ENCODE measurements at places on chromosomes 12 and 14.
A peak's percentile ranks its signal among the peaks of the same experiment; 100 is the strongest.

- no peak for DNase-seq
Measured at GRCh38 chr12:65941388-65941787, 117.1 kb downstream of the HMGA2 start.

DNA sequence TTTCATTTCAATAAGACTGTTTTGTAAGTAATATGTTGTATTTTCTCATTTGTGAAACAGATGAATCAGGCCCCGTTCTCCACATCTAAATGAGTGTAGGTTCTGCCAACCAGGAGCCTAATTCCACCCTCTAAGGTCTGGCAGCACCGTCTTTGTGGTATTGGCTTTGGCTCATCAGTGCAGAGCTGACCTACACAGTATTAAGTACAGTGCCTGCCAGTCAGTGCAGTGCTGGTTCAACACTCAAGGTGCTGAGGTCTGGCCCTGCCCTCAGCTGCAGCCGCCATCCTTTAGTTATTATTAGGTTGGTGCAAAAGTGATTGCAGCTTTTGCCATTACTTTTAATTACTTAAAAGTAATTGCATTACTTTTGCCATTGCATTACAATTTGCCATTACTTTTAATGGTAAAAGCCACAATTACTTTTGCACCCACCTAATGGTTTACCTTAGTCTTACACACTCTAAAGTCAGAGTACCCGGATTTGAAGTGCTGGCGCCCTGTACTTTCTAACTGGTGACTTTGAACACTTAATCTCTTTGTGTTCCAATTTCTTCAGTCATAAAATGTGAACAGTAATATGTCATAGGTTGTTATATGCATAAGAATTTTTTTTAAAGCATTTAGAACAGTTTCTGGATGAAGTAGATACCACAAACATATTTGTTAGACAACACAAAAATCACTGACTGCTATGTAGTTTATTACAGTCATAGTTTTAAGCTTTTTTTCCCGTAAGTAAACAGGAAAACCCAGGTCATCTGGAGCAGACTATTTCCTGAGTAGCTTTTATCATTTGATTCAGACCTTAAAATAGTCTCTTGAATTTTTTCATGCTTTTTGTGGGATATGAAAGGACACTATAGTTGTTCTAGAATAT, 99.5 kb downstream of the SYNE2 start:
- DNase-seq, result no peak

- DNase-seq, result peak; percentile 81
Measured at GRCh38 chr12:12891080-12891880, at the start of gene GPRC5A. TSS of gene GPRC5A (plus strand) at chr12:12891562. CDS start at chr12:12908250, 16,688 bp downstream.

- peak; percentile 36 for DNase-seq
Measured at GRCh38 chr12:120224304-120225199, 23.6 kb upstream of the RPLP0 start.

DNA sequence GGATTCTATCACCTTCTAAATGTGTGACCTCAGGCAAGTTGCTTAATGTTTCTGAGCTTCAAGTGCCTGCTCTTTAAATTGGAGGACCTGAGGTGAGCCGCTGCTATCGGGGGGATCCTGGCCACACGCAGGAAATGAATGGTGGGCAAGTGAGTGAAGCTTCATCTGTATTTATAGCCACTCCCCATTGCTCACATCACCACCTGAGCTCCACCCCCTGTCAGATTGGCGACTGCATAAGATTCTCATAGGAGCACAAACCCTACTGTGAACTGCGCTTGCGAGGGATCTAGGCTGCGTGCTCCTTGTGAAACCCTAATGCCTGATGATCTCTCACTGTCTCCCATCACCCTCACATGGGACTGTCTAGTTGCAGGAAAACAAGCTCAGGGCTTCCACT, 158.6 kb upstream of the CCND2 start:
- DNase-seq, result no peak

DNA sequence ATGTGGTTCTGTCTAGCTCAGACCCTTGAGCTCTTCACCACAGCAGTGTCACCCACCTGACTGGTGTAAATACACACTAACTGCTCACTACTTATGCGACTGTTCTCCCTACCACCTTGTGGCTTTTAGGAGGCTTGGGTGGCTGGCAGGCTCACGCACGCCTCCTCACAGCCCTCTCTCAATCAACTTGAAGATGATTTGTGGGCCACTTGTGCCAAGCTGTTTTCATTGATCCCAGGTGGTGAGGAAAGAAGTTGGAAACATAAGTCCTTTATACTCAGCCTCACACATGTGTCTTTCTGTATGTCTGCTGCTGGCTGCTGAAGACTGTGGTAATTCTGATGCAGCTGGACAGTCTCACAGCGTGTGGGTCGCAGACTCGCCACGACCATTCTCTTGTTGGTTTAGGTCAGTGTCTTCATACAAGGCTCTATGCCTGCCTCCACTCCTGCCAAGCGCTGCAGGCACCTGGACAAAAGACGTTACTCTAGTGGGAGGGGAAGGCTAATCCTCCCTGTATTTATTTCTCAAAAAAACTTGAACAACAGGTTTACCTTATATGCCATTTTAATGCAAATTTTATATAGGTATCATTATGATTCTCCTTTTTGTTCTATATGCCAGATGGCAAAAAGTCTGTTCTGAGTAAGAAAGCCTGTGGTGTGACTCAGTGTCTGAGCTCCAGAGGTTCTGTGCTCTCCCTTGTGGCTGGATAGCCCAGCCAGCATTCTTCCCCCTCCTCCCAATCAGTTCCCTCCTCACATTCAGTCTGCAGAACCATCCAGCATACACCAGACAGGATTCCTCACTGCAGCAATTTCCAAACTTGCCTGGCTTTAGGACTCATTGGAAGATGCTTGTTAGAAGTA, 115.6 kb downstream of the DIP2B start:
- DNase-seq, result no peak

DNA sequence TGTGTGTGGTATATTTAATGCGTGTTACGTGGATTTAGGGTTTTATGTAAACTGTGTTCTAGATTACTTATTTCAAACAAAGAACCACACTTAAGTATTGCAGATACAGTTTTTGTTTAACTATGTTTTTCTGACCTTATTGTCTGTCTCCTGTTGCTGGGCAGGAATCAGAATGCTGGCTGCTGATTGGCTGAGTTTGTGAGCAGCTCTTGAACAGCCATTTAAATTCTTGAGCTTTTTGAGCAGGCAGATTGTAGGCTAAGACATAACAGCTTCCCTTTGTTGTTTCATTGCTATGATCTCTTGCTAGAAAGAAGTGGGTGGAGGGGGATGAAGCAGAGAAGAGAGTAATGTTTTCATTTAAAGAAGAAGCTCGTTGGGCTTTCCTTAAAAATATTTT, 52.2 kb downstream of the ATF7IP start:
- DNase-seq, result no peak

- no peak for DNase-seq
Measured at GRCh38 chr12:50609292-50609874, 104.6 kb downstream of the DIP2B start.

GRCh38 chr14:99183311-99183710, 88.7 kb downstream of the BCL11B start:
- DNase-seq, result no peak

- peak; percentile 53 for DNase-seq
Measured at GRCh38 chr12:57001448-57001906, 4.9 kb downstream of the ZBTB39 start.

Data from prostate gland (tissue), 2 donors.